NCI-H1105 (cell line): ENCODE measurements at places on chromosomes 12 and 14.

- DNase-seq, result no peak
These were observed 259.9 kb upstream of the DDHD1 start for GRCh38 chr14:53412819-53413675.

DNA sequence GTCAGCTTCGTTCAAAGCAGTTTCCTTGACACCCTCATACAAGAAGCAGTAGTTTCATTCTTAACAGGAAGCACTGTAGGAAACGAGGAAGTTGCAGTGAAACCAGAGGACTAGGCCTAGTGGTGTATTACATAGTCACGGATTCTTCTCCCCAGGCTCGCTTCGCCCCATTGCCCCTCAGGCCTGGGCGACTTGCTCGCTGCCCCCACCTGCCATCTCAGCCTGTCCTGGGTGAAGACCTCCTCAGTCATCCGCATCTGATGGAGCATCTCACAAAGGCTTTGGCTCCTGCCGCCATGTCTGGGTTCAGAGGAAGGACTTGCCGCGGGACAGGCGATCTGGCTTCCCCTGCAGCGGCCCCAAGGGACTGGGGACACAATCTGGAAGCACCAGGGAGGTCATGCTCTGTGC lies 93.5 kb downstream of the LMNTD1 start:
- no peak for DNase-seq

DNA sequence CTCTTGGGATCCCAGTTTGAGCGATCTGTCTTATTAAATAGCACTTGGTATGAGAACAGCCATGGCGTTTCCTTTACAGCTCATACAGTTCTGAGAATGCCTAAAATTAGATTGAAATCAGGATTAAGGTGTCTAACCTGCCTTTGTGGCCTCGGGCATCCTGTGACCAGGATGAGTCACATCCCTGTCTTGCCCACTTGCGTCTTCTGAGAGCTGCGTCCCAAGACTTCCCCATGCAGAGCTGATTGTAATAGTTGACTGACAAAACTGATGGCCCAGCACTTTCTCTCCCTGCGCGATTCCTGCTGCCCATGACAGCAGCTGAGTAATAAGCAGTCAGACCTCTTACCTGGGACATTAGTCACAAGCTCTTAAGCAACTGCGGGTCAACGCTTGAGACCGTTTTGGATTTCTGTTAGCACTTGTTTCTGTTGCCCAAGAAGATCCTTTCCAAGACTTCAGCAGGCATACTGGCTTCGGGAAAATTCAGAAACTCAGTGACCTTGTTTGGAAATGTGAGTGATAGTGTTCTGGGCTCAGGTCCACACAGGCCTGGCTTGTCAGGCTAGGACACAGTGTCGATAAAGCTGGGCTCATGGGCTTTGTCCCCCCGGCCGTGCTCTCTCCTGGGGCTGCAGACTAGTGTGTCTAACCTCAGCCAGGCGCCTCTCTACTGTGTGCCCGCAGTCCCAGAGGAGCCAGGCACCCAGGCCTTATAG lies 169.9 kb upstream of the HIF1A start:
- DNase-seq, result no peak

- DNase-seq, result no peak
These were observed 14.8 kb downstream of the MMP14 start for GRCh38 chr14:22850944-22851764.

DNA sequence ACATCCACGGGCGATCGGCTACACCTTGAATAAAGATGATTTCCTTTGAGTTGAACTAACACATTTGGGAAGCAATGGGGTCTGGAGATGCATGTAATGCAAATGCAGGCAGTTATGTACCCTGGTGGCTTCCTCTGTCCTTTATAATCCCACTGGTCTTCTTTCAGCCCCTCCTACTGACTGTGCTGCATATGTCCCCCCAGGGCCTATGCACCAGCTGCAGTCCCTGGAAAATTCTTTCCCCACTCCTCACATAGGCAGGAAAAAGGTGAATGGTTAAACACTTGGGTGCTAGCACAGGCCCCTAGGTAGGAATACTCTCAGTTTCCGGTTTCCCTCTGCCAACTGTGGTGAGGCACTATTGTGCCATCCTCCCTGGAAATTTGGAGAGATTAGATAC lies 294.8 kb upstream of the SOX5 start:
- DNase-seq, result no peak

GRCh38 chr12:7113389-7113871 lies 4.4 kb upstream of the C1RL start:
- DNase-seq, result peak; percentile 31

DNA sequence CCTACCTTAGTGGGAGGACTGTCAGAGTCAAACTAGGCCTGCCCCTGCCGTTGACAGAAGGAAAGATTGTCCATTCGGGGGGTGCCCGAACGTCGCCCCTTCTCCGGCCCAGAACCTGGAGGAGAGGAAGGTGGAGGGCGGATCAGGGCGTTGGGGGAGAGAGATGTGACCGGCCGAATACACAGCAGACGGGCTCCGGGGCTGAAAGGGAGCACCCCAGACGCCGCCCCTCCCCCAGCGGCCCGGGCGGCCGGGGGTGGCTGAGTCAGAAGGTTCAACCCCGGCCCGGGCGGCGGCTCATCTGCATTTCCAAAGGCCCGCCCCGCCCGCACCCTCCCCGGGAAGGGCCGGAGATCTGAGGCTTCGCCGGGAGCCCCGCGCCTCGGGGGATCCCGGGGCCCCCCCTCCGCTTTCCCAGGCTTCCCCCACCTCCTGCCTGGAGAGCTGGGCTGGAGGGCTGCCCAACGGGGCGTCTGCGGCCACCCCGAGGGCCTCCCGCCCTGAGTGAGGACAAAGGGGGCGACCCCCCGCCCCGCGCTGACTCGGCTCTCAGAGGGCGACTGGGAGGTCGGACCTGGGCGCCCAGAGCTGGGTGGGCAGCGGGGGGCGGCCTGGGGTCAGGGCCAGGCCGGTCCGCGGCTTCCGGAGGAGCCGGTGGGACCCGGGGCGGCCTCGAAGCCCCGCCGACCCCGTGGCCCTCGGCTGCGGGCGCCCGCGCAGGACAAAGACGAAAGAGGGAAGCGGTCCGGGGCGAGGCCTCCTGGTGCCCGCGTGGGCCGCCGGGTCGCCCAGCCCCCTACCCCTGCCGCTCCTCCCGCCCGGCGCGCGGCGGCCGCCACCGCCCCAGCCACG lies 3.7 kb upstream of the SETD1B start:
- peak; percentile 78 for DNase-seq

DNA sequence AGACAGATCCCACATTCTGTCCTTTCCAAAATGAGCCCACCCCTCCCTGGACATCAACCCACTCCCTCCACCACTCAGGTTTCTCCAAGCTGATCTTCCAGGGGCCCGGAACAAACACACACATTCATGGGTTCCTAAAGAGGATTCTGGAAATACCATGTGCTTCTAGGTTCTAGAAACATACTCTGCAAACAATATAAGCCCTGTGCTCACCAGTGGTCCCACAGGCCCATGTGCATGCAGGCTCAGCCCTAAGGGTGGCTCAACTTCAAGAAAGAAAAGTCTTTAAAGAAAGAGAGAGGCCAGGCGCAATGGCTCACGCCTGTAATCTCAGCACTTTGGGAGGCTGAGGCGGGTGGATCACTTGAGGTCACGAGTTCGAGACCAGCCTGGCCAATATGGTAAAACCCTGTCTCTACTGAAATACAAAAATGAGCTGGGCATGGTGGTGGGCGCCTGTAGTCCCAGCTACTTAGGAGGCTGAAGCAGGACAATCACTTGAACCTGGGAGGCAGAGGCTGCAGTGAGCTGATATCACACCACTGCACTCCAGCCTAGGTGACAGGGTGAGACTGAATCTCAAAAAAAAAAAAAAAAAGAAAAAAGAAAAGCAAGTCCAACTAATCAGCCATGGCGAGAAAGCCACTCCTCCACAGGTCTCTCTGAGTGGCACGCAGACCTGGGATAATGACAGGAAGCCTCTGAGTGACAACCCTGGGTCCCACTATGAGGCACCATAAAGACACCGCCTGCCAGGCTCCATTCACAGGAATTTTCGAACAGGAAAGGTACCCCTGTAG lies 59.5 kb upstream of the PNMA1 start:
- DNase-seq, result no peak

GRCh38 chr12:132066345-132066685 lies 77.8 kb downstream of the DDX51 start:
- DNase-seq, result no peak

GRCh38 chr14:75609606-75610475 lies 31.4 kb downstream of the FLVCR2 start:
- no peak for DNase-seq

GRCh38 chr12:103560604-103561101 lies 26.4 kb upstream of the STAB2 start:
- no peak for DNase-seq

GRCh38 chr12:104372061-104372720 lies 68.7 kb downstream of the EID3 start:
- no peak for DNase-seq

- DNase-seq, result no peak
These were observed 525.8 kb downstream of the FSCB start for GRCh38 chr14:43981135-43981768.

DNA sequence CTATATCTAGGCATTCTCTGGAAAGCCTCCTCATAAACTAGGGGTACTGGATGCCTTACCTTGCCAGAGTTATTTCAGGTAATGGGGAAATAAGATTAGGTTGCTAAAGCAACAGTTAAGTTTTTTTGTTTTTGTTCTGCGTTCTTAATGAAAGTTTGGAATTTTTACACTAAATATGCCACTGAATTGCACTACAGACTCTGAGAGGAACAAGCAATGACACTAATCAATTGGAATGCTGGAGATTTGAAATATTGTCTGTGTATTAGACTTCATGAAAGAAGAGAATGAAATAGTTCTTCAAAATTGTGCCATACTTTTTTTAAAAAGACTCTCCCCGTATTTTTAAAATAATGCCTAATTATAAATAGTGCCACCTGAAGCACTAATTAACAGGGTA lies 287.8 kb downstream of the NAV3 start:
- no peak for DNase-seq

DNA sequence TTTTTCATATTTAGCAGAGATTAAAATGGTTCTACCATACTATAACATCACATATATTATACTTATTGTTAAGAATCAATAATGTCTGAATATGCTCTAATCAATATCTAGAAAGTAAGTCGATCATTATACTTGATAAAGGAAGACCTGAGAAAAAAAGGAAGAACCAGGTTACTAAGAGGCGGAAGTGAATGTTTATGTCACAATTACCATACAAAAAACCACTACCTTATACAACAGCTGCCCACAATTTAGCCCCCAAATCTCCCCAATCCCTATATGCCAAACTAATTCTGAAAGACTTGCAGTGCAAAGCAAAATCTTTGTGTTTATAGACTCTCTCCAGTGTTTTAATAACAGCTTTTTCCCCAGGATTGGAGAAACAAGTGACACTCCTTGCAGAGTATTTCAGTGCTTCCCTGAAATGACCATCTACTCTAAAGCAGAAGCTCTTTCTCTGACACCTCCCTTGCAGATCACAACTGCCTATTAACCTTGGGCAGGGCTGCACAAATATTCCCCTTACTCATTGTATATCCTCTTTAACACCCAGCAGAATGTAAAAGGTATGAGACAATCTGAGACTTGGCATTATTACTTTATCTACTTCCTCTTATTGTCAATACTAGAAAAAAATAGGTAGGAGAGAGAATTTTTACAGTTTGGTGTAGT lies 12.7 kb upstream of the SLC2A3 start:
- no peak for DNase-seq

GRCh38 chr12:44817687-44818086 lies 58.4 kb downstream of the NELL2 start:
- DNase-seq, result no peak

DNA sequence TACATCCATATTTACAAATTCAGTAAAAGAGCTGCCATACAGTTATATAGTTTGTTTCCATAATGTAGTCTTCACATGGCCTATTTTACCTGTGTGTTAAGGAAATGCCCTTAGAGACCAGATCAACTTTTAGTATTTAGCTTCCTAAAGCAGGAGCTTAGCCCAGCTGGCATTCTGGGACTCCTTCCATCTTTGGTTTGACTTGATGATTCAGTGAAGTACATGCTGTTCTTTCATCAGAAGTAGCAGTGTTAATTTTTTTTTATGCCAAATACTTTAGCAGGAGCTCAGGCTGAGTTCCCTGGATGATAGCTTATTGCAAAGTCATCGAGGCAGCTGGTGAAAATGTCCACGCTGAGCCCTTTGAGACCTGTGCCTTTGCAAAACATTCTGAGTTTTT lies 101.0 kb downstream of the FOXG1 start:
- no peak for DNase-seq

- no peak for DNase-seq
These were observed 219.2 kb downstream of the TMEM121 start for GRCh38 chr14:105745433-105746123.

- DNase-seq, result no peak
These were observed 162.3 kb downstream of the DAD1 start for GRCh38 chr14:22426711-22427110.

DNA sequence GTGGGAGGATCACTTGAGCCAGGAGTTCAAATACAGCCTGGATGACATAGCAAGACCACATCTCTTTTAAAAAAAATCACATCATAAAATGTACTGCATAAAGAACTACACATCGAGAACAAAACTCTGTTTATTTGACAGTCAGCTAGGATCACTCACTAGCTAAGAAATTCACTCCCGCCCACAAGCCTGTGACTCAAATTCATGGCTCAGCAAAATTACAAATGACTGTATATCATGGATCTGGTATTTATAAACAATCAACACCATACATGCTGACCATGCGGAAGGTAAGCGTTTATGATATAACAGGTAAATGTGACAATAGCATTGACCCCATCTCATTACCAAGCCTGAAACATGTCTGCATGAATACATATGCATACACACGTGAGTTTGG lies 206.5 kb downstream of the EFCAB11 start:
- no peak for DNase-seq

GRCh38 chr12:123049398-123050240 lies 69.1 kb downstream of the ARL6IP4 start:
- no peak for DNase-seq

DNA sequence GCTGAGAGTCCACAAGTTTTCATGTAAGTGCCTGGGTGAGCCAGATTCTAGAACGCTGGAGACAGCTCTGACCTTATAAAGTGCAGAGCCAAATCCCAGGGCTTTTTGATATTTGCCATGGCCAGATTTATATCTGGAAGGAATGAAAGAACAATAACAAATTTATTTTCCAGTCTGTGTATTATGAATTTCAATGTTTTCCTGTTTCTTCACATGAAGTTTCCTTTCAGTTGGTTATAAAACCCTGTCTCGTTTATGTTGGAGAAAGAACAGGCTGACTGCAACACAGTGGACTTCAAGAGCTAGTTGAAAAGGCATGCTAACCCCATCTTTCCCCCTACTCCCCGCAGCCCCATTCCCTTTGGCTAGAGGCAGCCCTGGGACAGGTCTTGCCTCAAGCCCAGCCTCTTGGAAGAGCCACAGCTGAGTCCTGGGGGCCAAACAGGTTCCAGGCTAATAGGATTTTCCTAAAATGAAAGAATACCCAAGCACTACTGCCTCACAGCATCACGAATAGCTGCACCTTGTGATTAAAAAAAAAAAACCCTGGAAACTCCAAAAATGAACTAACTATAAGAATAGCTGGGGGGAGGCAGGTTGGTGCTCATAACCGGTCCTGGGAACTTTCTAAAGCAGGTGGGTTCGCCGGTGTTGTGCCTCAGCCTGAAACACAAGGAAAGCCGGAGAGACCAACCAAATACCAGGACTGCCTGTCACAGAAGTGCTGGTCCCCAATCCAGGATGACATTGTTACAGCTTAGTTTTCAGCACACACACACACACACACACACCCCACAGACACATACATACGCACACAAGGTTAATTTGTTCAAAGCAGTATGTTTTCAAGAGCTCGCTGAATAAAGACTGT lies 1.5 kb downstream of the FBLN5 start:
- DNase-seq, result no peak

GRCh38 chr12:27187697-27188096 lies 56.4 kb upstream of the STK38L start:
- DNase-seq, result no peak
